T-helper 22 cell (primary cell): ENCODE measurements at places on chromosomes 7 and 10.

DNA sequence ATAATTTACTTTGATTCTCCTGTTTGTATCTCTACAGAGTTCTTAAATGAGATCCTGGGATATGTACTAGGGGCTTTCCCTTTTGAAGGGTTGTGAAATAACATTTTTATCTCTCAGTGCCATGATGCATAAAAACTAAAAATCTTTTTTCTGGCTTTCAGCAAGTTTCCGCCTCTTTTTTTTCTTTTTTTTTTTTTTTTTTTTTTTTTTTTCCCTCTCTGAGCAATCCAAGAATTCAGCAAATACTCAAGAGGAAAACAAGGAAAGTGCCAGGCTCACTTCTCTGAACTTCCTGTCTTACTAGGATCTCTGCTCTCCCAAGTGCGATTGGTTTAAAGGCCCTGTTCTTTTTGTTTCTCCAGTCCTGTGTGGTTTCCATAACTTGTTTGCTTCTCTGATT lies 79.9 kb downstream of the HYCC1 start:
- DNase-seq, result no peak

- DNase-seq, result no peak
These were observed 33.2 kb downstream of the BLVRA start for GRCh38 chr7:43791665-43792064.

DNA sequence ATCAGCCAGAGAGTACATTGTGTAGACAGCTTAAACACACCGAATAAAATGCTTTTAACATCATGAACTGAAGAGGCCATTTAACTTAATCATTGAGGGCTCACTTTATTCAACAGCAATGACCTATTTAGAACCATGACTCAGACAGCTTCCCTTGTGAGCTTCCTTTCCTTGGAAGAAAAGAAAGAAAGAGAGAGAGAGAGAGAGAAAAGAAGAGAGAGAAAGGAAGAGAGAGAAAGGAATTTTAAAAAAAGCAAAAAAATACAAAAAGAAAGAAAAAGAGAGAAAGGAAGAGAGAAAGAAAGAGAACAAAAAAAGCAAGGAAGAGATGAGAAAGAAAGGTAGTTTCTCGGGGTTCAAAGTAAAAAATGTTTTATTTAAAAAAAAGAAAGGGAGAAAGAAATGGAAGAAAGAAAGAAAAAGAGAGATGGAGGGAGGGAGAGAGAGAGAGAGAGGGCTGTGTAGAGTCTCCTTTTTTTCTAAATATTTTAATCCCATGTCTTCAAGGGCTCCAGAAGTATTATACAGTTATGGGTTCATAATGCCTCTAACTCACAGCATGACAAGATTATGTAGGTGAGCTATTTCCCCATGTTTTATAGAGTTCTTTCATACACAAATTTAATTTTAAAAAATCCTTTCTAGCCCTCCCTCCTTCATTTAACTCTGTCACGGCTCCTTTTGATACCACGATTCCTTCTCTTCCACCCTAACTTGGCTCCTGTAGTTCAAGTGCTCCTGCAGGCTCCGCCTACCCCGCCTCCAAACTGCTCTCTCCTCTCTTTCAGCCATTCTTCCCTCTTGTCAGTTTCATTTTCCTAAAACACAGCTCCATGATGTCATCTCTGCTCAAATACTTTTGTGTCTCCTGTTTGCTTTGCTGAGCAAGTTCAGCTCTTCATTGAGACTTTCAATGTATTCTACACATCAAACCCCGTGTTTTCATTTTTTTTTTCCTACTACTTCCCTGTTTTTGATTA lies 85.5 kb downstream of the PRTFDC1 start:
- DNase-seq, result no peak

DNA sequence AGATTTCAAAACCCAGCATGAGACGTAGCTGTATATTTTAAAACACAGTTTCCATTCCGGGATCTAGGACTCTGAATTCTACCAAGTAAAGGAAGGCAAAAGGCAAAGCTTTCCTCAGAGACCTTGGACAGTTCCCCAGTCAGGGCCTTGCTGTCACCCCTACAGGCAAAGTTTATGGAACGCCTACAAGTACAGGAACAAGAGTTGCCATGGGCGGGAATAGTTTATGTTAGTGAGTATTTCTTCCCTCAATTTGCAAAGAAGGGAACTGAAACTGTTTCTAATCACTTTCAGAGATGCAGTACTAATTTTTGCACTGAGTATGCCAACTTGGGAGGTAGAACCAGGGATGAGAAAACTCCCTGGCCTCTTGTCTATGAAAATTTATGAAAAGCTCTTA lies 68.2 kb upstream of the LRGUK start:
- no peak for DNase-seq

- no peak for DNase-seq
These were observed 1127.7 kb downstream of the REEP3 start for GRCh38 chr10:64648915-64649314.
